ENCODE measurements at places on chromosomes 4 and X. TPM values are rescaled to one million over a fixed set of nuclear protein-coding genes. Genes with fewer than 3 reads are reported as not detected.

GRCh38 chrX:39576041-39576872 is 521.5 kb downstream of the BCOR start:
- H3K4me1 ChIP-seq: no peaks in the 10 kb centered on the region
- no peak overlapping the region for H3K4me3 ChIP-seq
- DNase-seq: peak; percentile 80
- no peaks in the 10 kb centered on the region for H3K27me3 ChIP-seq
- H3K27ac ChIP-seq: no peak overlapping the region

DNA sequence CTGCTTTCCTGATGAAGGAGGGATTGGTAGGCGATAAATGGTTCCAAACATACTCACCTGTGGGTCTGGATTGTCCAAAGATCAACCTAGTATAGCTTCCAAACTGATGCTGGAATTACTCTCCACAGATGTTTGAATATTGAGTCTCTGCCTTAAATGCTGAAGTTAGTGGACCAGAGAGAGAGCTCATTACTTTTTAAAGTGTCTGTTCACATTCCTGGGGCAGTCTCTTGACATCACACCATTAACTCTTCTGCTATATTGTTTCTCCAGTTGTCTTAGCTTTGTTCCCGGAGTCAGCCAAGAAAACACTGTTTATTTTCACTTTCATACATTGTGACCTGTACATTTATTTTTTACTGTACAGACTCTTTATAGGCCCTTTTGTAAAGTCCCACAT is 35.4 kb downstream of the ARHGEF38 start:
- H3K36me3 ChIP-seq: no peaks in the 10 kb centered on the region
- no peak for DNase-seq
- H3K27me3 ChIP-seq: no peaks in the 10 kb centered on the region
- H3K27ac ChIP-seq: no peak overlapping the region
- no peaks in the 10 kb centered on the region for H3K4me1 ChIP-seq

- H3K4me3 ChIP-seq: no peak overlapping the region
- no peaks in the 10 kb centered on the region for H3K4me1 ChIP-seq
- H3K27ac ChIP-seq: no peak overlapping the region
- H3K27me3 ChIP-seq: no peaks in the 10 kb centered on the region
- no peaks in the 10 kb centered on the region for H3K36me3 ChIP-seq
These were observed 44.1 kb downstream of the FGFBP1 start for GRCh38 chr4:15894393-15894792.

GRCh38 chrX:129540068-129540653 is at the start of gene OCRL:
Gene OCRL (plus strand): TSS chrX:129540259. CDS start chrX:129540440, 181 bp downstream.
- peak within 1 kb of the TSS; percentile 23 for H3K4me3 ChIP-seq
- H3K27ac ChIP-seq: peak within 1 kb of the TSS; percentile 17
- no peaks in the 10 kb centered on the region for H3K4me1 ChIP-seq
- peak; percentile 90 for DNase-seq
- H3K36me3 ChIP-seq: no peaks in the 10 kb centered on the region

- DNase-seq: peak; percentile 34
- no peaks in the 10 kb centered on the region for H3K36me3 ChIP-seq
- no peaks in the 10 kb centered on the region for H3K27me3 ChIP-seq
These were observed 34.1 kb downstream of the HTRA3 start for GRCh38 chr4:8303485-8304281.

DNA sequence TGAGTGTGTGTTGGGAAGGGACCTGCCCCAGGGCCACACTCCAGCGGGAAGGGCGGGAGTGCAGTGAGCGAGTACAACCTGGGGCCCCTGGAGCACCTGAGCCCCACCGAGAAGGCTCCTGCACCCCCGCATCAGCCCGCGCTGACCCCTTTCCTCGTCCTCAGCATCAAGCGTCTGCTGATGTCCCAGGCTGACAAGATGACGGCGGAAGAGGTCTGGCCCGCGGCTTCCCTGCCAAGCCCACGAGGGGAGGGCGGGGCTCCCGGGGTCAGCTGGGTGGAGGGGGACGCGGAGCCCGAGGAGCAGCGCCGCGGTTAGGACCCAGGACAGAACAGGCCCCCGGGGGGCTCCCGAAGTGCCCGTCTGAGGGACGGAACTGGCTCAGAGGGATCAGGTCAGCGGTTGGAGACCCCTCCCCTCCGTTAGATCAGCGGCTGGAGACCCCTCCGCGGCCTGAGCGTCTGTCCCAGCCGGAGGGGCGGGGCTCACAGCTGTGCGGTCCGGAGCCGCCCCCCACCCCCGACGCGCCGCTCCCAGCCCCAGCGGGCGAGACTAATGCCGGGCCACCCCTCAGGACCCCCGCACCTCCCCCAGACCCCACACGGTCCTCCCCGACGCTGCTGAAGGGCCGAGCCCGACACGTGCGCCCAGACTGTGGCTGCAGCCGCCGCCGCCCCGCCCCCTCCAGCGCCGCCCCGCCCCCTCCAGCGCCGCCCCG is 6.7 kb downstream of the MYL5 start:
- no peak overlapping the region for H3K27ac ChIP-seq
- H3K4me3 ChIP-seq: no peak overlapping the region
- no peaks in the 10 kb centered on the region for H3K4me1 ChIP-seq
- peak; percentile 87 for DNase-seq
- H3K27me3 ChIP-seq: no peaks in the 10 kb centered on the region
- H3K36me3 ChIP-seq: no peaks in the 10 kb centered on the region

DNA sequence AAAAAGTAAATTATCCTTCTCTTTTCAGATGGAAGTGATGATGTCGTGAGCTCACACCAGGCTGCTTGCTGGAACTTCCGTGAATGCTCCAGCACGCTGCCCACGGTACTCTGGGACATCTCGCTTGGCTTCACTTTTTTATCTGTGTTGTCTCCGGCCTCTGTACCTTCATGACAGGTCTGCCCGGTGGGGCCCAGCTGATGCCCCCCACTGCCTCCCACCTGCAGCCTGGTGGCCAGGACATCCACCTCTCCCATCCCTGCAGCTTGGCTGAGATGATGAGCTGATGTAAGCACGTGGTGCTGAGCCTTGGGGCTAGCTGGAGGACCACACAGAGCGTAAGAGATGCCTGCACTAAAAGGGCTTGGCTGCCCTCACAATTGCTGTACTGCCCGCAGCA is 59.0 kb upstream of the HELT start:
- no peak overlapping the region for H3K27ac ChIP-seq
- H3K4me1 ChIP-seq: no peaks in the 10 kb centered on the region
- no peaks in the 10 kb centered on the region for H3K27me3 ChIP-seq
- no peak for DNase-seq

GRCh38 chr4:161252520-161253141 is 911.2 kb downstream of the FSTL5 start:
- H3K27ac ChIP-seq: no peak overlapping the region
- H3K36me3 ChIP-seq: no peaks in the 10 kb centered on the region
- no peak for DNase-seq
- H3K4me1 ChIP-seq: no peaks in the 10 kb centered on the region
- no peaks in the 10 kb centered on the region for H3K27me3 ChIP-seq

GRCh38 chr4:153269218-153269990 is 65.2 kb downstream of the TRIM2 start:
- no peak overlapping the region for H3K4me3 ChIP-seq
- H3K27ac ChIP-seq: no peak overlapping the region
- H3K36me3 ChIP-seq: no peaks in the 10 kb centered on the region
- DNase-seq: no peak
- no peaks in the 10 kb centered on the region for H3K27me3 ChIP-seq

DNA sequence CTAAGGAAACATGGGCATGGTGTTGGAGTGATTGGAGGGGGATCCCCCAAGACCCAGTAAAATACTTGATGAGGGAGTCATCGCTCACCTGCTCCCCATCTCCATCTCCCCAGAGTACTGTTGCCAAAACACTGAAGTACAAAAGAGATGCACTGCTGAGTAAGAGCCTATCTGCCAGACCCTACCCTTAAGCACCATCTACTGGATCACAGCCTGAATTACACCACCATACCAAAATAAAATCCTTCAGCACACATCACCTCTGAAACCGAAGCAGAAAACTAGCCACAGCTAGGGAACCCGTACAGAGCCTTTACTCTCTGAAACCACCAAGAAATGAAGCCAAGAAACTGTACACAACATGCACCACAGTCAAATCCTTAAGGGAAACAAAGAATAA is 466.3 kb upstream of the ACTRT1 start:
- H3K36me3 ChIP-seq: no peaks in the 10 kb centered on the region
- no peak for DNase-seq
- no peak overlapping the region for H3K4me3 ChIP-seq
- no peak overlapping the region for H3K27ac ChIP-seq

GRCh38 chr4:152290366-152290921 is 245.4 kb downstream of the FBXW7 start:
- H3K36me3 ChIP-seq: no peaks in the 10 kb centered on the region
- no peak for DNase-seq
- H3K4me3 ChIP-seq: no peak overlapping the region
- H3K27me3 ChIP-seq: no peaks in the 10 kb centered on the region
- no peaks in the 10 kb centered on the region for H3K4me1 ChIP-seq
- no peak overlapping the region for H3K27ac ChIP-seq

GRCh38 chrX:119763836-119764387 is 5.5 kb downstream of the SOWAHD start:
- H3K27me3 ChIP-seq: no peaks in the 10 kb centered on the region
- no peaks in the 10 kb centered on the region for H3K4me1 ChIP-seq
- no peak overlapping the region for H3K4me3 ChIP-seq
- DNase-seq: no peak
- no peaks in the 10 kb centered on the region for H3K36me3 ChIP-seq

- H3K4me1 ChIP-seq: no peaks in the 10 kb centered on the region
- no peak for DNase-seq
- no peak overlapping the region for H3K27ac ChIP-seq
- H3K36me3 ChIP-seq: no peaks in the 10 kb centered on the region
- H3K27me3 ChIP-seq: no peaks in the 10 kb centered on the region
- no peak overlapping the region for H3K4me3 ChIP-seq
These were observed 66.4 kb upstream of the BANK1 start for GRCh38 chr4:101724093-101724492.

DNA sequence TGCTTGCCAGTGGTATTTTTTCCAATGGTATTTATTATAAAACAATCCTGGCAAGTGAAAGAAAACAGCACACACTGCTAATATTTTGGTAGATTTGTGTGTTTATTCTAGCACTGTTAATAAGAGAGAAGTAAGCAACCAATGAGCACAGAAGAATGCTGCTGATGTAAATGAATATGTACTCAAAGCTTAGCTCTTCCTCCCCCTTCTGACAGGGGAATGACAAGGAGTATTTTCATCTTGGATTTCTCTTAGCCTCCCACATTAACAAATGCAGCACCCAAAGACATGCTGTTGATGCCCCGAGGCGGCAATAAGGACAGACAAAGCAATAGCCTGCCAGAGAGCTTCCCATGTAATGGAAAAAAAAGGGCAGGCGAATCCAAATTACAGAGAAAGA is 18.6 kb downstream of the ARHGAP6 start:
- no peak for DNase-seq
- no peak overlapping the region for H3K4me3 ChIP-seq
- H3K27me3 ChIP-seq: no peaks in the 10 kb centered on the region

- H3K4me3 ChIP-seq: no peak overlapping the region
- DNase-seq: no peak
- H3K27ac ChIP-seq: no peak overlapping the region
- no peaks in the 10 kb centered on the region for H3K27me3 ChIP-seq
- H3K36me3 ChIP-seq: no peaks in the 10 kb centered on the region
These were observed 15.5 kb upstream of the CYLC1 start for GRCh38 chrX:83845397-83845796.

DNA sequence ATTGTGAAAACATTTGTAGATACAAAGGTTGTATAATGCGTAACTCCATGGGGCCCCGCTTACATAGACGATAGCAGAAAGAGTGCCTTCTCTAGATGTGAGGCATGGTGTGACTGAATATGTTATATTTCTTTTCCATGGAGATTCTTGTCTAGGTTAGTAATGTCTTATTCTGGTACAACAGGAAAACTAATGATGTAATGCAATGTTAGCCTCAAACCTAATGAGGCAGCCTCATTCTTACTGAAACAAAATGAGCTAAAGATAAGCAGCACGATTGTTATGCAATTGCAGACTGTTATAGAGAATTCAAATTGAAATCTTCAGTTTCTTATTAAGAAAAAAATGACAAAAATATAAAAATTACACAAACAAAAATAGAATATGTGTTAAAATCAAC is 171.1 kb upstream of the ANKRD50 start:
- no peak overlapping the region for H3K4me3 ChIP-seq
- H3K27ac ChIP-seq: no peak overlapping the region
- no peak for DNase-seq
- H3K4me1 ChIP-seq: no peaks in the 10 kb centered on the region
- no peaks in the 10 kb centered on the region for H3K36me3 ChIP-seq

GRCh38 chrX:105190252-105190853 is 30.1 kb downstream of the TEX13A start:
- no peaks in the 10 kb centered on the region for H3K36me3 ChIP-seq
- H3K4me1 ChIP-seq: no peaks in the 10 kb centered on the region
- H3K4me3 ChIP-seq: no peak overlapping the region
- no peak for DNase-seq
- H3K27me3 ChIP-seq: no peaks in the 10 kb centered on the region
- H3K27ac ChIP-seq: no peak overlapping the region

DNA sequence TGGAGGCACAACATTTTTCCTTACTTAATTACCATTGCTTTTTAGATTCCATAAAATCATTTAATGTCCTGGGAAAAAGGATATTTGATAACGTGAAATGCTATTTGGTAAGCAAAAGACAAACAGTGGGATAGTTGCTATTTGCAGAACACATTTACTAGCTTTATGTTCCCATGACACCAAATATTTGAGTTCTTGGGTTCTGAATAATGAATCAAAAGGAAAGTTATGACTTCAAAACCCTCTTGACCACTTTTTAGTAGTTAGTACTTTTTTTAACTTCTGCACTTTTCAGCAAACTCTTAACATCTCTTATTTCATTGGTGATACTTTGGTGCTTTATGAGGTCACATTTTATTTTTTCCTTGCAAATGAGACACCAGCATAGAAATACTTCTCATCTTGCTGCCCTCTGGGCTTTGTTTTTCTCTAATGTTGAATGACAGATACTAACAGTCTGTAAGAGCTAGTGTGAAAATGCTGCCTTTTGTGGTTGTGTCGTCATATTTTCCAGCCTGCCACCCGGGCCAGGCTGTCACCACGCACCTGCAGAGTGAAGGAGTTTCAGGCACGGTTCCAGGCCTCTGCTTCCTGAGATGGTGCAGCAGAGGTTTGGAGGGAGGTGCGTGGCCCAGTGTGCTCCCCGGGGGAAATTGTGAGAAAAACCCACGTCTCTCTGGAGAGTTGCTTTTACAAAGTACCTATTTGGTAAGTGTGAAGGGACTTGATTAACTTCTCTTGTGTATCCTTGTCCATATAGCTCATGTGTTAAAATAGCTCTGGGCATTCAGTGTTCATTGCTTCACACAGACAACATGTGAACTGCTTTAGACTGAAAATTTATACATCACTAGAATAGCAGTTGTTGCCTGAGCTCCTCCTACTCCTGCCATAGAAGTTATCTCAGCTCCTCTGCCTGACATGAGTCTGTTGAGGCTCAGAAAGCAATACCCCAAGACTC is 34.7 kb downstream of the MSL3 start:
- no peak for DNase-seq
- H3K27ac ChIP-seq: no peak overlapping the region
- no peak overlapping the region for H3K4me3 ChIP-seq
- H3K4me1 ChIP-seq: no peaks in the 10 kb centered on the region
- H3K27me3 ChIP-seq: no peaks in the 10 kb centered on the region

Gene DAPP1
- 6.4 TPM for total RNA-seq

Gene CASP3
- 23.2 TPM for total RNA-seq

Gene PAK3
- total RNA-seq: 24.5 TPM

Gene WFS1
- total RNA-seq: 66.1 TPM

Gene TLL1
- 19.5 TPM for total RNA-seq

Gene ASB5
- not detected for total RNA-seq

Gene LAMP2
- total RNA-seq: 71.8 TPM

Gene GPRASP2
- total RNA-seq: 10.7 TPM
